Epithelial cell of esophagus (primary cell): ENCODE measurements at places on chromosomes 13 and 19.

DNA sequence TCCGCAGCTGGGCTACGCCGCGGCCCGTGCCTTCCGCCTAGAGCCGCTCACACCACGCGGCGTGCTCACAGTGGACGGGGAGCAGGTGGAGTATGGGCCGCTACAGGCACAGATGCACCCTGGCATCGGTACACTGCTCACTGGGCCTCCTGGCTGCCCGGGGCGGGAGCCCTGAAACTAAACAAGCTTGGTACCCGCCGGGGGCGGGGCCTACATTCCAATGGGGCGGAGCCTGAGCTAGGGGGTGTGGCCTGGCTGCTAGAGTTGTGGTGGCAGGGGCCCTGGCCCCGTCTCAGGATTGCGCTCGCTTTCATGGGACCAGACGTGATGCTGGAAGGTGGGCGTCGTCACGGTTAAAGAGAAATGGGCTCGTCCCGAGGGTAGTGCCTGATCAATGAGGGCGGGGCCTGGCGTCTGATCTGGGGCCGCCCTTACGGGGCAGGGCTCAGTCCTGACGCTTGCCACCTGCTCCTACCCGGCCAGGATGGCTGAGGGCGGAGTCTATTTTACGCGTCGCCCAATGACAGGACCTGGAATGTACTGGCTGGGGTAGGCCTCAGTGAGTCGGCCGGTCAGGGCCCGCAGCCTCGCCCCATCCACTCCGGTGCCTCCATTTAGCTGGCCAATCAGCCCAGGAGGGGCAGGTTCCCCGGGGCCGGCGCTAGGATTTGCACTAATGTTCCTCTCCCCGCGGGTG, 7.4 kb downstream of the DBP start:
- peak; percentile 59 for DNase-seq

GRCh38 chr13:110298505-110299282, 8.3 kb downstream of the COL4A1 start:
- no peak for DNase-seq

- DNase-seq = no peak
Observed at GRCh38 chr19:17293605-17294004, 9.6 kb downstream of the ABHD8 start.

GRCh38 chr19:28500982-28501630, 711.8 kb downstream of the UQCRFS1 start:
- no peak for DNase-seq

DNA sequence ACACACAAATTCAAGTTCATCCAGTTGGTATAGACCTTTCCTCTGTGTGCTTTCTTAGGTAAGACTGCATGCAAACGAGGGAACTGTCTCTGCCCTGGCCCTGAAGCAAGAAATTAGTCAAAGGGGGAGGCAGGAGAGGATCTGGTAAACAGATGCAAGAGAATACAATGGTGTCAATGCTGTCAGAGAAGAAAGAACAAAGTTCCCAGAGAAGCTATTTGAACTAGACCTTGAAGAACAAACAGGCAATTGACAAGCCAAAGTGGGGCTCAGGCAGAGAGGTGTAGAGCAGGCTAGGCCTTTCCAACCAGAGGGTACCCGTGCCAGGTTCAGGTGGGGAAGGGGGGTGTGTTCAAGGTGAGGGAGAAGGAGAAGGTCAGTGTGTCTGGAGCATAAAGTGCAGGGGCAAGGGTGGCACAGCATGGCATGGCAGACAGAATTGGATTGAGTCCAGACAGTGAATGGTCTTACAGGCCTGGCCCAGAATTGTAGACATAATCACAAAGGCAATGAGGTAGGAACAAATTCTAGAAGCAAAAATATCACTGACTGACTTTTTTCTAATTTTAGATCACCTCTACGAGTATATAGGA, 95.0 kb upstream of the STARD13 start:
- no peak for DNase-seq

GRCh38 chr13:47252627-47253026, 355.8 kb upstream of the HTR2A start:
- no peak for DNase-seq

DNA sequence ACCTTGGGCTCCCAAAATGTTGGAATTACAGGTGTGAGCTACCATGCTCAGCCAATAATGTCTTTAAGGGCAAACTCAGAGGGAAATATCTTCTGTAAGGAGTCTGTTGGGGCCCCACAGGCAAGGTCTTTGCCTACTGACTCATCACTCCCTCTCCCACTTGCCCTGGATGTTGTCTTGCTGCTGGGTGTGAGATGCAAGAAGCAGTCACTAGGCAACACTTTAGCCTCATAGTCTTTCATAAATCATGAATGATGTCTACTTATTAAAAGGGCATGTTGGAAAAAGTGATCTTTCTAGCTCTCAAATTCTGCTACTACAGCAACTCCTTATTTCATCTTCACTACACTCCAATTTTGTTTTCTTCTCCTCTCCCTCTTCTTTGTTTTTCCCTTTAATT, 34.6 kb upstream of the SLC10A2 start:
- DNase-seq = peak; percentile 60

DNA sequence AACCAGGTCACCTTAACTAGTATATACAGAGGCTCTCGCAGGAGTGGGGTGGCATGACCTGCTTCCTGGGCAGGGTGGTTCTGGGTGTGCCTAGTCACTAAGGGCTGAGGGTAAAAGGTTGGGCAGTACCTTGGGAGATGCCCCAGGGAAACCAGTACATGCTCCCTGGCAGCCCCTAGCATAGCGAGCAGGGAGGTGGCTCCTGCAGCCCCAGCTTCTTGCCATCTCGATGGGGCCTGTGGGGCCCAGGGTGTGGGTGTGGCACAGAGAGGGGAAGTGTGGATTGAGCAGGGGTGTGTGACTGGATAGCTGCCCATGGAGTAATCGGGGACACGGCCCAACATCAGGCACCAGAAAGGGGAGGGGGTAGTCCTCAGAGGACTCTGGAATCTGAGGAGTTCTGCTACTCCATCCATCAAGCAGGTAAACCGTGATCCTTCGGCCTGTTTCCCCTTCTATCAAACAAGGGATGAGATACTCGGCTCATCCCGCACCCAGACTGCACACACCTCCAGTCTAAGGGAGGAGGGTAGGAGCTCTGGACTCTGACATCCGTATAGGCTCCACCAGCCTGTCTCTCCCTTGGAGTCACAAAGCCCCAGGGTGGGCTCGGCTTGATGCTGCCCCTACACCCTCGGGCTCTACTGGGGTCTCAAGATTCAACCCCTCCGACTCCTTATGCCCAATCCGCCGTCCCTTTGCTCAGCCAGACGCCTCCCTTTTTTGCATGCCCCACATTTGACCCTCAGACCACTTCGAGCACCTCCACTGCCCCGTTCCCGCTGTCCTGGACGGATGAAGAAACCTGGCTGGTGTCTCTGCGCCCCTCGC, 1.1 kb downstream of the ZBTB45 start:
- DNase-seq = peak; percentile 21

GRCh38 chr13:71663431-71663830, 203.6 kb downstream of the DACH1 start:
- DNase-seq = no peak
